ENCODE measurements at places on chromosomes 5 and 9.

- DNase-seq = no peak
Measured at GRCh38 chr9:136007934-136008692, 46.9 kb upstream of the UBAC1 start.

DNA sequence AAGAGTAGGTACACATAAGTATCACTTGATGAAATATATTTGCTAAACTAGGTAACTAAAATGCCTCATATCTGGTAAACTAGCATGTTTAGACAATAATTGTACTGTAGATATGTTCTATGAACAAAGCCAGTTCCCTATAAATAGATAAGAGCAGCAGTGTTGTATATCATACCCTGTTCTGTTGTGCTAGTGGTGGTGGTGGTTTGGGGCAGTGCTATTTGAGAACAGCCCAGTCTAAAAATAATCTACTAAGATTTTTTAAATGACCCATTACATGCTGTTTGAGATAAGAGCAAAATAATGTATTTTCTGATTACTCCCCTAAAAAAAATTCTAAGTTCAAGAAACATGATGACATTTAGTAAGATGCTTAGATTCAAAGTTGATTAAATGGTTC lies 829.2 kb upstream of the DMAC1 start:
- DNase-seq = no peak

- DNase-seq = no peak
Measured at GRCh38 chr9:100170556-100170955, 71.5 kb downstream of the INVS start.

GRCh38 chr9:37935096-37935495 lies 31.2 kb upstream of the SLC25A51 start:
- no peak for DNase-seq

DNA sequence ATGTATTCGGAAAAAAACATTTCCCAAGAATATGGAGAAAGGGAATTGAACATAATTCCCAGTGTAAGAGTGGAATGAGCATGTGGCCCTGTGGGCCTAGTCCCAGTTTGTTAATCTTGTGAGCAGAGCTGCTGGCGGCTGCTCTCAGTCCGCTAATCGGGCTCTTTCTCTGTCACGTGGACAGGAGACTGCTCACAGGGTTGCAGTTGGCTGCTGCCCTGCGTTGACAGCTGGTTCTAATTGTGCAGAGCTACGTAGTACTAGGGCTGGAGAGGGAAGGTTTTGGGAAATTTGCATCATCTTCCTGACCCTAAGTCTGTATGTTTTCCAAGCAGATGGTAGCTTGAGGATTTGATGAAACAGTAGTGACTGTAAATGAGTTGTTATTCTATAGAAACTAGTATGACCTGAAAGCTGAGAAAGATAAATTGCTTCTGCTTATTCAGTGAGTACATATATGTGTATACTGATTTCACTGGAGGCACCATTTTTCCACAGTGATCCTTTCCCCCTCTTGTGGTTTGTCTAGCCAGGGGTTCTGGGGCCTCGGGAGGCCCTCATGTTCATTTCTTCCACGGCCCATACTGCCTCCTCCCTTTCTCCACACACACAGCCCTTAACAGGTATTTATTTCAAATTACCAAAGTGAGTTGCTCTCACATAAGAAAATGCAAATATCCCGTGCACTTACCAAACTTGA lies 100.6 kb downstream of the ANGPTL2 start:
- no peak for DNase-seq

DNA sequence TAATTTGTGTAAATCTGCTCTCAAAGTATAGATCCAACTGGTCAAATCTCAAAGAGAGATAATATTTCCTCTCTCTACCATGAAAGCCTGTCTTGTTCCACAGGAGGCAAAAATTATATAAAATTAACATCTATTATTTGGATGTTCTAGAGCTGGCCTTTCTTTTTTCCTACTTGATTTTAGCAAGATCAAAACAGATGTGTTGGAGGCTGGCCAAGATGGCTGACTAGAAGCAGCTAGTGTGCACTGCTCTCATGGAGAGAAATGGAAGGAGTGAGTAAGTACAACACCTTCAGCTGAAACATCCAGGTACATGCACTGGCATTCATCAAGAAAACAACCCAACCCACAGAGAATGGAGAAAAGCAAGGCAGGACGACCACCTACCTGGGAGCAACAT lies 298.6 kb upstream of the SLC24A2 start:
- DNase-seq = no peak

All from activated CD8-positive, alpha-beta memory T cell treated with anti-CD3 and anti-CD28 coated beads for 48 hours (primary cell).